CD4-positive, alpha-beta T cell treated with Interferon alpha-2 for 1 hour (primary cell): ENCODE measurements at places on chromosomes 3 and 15.
A peak's percentile ranks its signal among the peaks of the same experiment; 100 is the strongest.

DNA sequence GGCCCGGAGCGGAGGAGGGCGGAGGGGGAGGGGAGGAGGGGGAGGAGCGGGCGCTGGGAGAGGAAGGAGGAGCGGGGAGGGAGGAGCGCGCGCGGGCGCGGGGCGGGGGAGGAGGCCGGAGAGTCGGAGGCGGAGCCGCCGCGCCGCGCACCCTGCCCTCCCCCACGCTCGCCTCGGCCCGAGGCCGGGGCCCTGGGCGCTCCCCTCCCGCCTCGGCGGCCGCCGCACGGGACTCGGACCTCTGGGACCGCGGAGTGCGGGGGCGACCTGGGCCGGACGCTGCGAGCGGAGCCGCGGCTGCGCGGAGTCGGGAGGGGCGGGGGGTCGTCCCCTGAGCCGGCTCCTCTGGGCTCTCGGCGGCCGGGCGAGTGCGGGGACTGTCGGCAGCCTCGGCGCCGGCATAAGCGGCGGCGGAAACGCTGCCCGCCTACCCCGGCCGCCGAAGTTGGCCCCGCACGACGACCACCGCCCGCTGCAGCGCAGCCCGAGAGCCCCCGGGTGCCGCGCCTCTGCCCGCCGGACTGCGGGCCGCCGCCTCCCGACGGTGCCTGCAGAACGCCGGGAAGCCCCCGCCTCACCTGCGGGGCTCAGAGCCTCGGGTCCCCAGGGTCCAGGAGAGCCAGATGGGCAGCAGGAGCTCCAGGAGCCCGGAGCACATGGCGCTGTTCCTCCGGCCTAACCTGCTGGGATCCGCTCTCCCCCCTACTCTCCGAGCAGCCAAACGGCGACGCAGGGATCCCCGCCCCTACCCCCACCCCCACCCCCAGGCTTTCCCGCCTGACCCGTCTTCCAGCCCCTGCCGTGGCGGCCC is 406 bp upstream of the GABRB3 start:
- no peak for DNase-seq

DNA sequence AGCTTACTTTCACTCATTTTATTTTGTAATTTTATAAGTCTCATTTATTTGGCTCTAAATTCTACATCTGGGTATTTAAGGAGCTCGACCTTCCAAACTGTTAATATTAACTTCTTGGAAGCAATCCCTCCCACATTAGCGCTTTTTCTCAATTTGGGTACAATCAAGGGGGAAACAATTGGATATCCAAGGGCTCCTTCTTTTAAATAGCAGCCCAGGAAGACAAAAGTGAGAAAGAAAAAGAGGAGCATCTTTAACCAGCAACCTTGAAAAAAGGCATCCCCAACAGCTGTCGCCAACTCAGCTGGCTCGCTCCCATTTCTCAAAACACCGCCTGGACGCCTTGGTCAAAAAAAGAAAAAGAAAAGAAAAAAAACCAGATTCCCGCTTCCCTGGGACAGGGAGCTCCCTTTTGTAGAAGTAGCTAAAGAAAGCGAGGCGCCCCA is 873 bp downstream of the C3orf70 start:
- DNase-seq = no peak

DNA sequence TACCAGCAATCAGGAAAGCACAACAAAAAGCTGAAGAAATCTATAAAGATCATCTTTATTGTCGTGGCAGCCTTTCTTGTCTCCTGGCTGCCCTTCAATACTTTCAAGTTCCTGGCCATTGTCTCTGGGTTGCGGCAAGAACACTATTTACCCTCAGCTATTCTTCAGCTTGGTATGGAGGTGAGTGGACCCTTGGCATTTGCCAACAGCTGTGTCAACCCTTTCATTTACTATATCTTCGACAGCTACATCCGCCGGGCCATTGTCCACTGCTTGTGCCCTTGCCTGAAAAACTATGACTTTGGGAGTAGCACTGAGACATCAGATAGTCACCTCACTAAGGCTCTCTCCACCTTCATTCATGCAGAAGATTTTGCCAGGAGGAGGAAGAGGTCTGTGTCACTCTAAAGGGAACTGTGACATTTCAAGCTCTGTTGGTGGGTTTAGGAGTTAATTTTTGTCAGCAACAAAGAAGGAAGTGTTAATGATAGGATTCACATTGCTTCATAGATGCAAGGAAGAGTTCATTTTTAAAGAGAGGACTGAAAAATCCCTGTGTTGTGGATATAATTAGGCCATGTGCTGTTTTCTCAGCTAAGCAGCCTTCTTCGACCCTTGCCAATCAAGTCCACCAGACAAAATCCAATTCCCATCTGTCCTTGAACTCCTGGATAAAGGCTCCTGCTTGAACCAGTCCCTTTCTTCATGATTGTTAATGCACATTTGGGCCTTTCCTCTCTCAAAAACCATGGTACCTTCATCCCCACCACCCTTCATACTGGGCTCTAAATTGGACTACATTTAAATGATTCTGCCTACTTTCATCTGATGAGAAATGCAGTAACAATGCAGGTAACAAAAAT is 1.2 kb downstream of the GPR15 start:
- DNase-seq = no peak

GRCh38 chr3:46901591-46902187 is 24.2 kb downstream of the PTH1R start:
- DNase-seq = no peak

- DNase-seq = peak; percentile 7
These were observed 127.7 kb upstream of the IQSEC1 start for GRCh38 chr3:13200946-13201345.

- DNase-seq = no peak
These were observed 15.2 kb downstream of the IVD start for GRCh38 chr15:40420793-40421192.
